ENCODE measurements at places on chromosomes 1 and 21. TPM values are rescaled to one million over a fixed set of nuclear protein-coding genes. Genes with fewer than 3 reads are reported as not detected.

The KCNE2 gene
- 0.61 TPM for polyA plus RNA-seq

The GBP4 gene
- polyA plus RNA-seq: 3.0 TPM

The ANGPTL7 gene
- not detected for polyA plus RNA-seq

The GOLT1A gene
- polyA plus RNA-seq: 9.6 TPM

The PTPRC gene
- 16.4 TPM for polyA plus RNA-seq

The NTRK1 gene
- polyA plus RNA-seq: 0.42 TPM

The CLCA4 gene
- 854 TPM for polyA plus RNA-seq

The CFHR4 gene
- not detected for polyA plus RNA-seq

The UBE2U gene
- not detected for polyA plus RNA-seq

The RIPPLY3 gene
- not detected for polyA plus RNA-seq

The BMP8A gene
- 0.79 TPM for polyA plus RNA-seq

The TP73 gene
- polyA plus RNA-seq: 0.69 TPM

The MAP3K7CL gene
- 4.1 TPM for polyA plus RNA-seq

The NOS1AP gene
- polyA plus RNA-seq: 3.1 TPM

The ABCA4 gene
- polyA plus RNA-seq: not detected

The FCGR3B gene
- 1.2 TPM for polyA plus RNA-seq

The FAM72B gene
- 0.60 TPM for polyA plus RNA-seq

The DPYD gene
- 9.8 TPM for polyA plus RNA-seq

The ASB17 gene
- not detected for polyA plus RNA-seq

Measured in sigmoid colon (tissue), 7 donors.